ENCODE measurements at places on chromosomes 4 and X.

DNA sequence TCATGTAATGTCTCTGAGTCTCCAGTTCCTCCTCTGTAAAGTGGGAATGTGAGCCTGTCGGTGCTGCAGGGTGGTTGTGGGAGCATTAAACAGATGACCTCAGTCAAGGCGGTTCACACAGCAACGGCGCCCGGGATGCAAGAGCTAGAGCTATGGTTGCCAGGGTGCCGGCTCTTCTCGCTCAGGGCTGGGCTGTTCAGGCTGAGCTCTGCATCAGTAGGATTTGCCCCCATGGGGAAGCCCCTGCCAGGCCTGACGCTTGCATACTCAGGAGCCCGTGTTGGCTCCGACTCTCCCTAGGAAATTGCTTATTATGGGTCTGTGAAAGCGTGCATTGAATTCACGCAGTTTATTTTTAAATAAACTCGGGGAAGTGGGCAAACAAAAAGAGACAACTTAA is 67.3 kb downstream of the PSAPL1 start:
- no peak for DNase-seq

DNA sequence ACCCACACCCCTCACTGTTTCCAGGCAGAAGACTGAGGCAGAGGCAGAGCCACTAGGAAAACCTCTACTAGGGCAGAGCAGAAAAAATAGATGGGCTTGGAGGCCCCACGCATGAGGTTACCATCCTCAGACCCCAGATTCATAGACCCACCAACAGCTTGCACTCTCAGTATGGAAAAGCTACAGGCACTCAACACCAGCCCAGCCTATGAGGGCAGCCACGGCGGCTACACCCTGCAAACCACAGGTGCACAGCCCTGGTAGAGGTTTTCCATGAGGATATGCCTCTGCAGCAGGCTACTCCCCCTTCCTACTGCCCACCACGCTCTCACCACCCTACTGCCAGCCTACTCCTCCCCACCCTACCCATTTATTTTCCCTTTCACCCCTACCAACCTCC is 235.1 kb downstream of the CWH43 start:
- no peak for DNase-seq

DNA sequence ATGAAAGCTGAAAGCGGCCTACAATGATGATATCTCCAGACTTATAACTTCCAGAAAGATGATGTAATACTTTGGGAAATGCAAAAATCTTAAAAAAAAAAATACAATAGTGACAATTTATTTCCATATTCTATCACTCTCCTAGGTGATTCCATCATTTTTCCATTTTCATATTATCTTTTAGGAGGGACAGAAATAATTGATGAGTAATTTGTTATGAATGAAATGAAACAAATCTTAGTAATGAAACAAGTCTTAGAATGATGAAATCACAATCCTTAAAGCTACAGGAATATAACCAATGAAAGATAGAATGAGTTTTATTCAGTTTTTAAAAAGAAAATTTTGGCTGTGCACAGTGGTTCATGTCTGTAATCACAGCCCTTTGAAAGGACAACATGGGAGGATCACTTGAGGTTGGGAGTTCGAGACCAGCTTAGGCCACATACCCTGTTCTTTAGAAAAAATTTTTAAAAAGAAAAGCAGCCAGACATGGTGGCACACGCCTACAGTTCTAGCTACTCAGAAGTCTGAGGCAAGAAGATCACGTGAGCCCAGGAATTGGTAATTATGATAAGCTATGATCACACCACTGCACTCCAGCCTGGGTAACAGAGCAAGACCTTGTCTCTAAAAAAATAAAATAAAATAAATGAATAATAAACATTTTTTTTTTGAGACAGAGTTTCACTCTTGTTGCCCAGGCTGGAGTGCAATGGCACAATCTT is 21.7 kb downstream of the CLOCK start:
- no peak for DNase-seq

DNA sequence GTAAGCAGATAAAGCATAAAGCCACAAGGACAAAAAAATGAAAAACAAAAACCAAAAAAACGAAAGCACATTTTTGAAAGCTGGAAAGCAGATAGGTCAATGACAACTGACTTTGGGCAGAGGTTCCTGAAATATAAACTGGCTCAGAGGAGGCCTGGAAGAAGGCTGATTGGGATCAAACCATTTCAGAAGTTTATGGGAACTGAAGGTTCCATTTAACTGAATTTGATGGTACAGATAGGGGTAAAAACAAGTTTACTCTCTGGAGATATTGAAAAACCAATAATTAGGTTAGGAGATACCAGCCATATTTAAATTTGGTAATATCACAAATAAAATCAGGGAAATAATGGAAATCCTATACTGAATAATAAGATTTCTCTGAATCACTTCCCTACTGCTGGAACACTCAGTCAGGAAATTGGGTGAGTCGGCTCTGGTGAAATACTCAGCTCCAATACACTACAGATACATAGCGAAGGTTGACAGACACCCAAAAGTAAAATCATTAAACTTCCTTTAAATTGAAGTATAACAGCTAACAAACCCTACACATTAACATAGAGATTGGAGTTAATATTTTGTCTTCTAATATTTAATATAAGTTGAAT is 1584.3 kb downstream of the STIM2 start:
- DNase-seq, result no peak

- DNase-seq, result peak; percentile 27
These were observed 47.4 kb upstream of the PHOX2B start for GRCh38 chr4:41795796-41796385.

Data from NCI-H1694 (cell line).